Smooth muscle cell of the brain vasculature (primary cell): ENCODE measurements at places on chromosomes 6 and 20.

DNA sequence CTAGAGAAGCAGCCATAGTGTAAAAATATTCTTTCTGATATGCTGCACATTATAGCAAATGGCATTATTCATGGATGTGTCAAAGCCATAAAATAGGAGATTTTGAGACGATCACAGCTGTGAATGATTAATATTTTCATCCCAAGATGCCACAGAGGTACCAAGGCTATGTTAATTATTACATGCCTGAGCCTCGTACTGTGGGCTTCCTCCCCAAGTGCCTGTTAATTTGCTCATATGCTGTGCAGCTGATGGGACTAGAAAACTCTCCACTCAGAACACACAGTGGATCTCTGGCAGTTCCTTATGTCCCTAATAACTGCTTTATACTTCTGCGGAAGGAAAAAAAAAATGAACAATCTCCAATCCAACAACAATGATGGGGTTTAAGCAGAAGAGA lies 184.9 kb upstream of the TSHZ2 start:
- no peak for DNase-seq

GRCh38 chr6:40477246-40478126 lies 109.7 kb downstream of the LRFN2 start:
- no peak for DNase-seq

- no peak for DNase-seq
Measured at GRCh38 chr6:124755321-124755720, 206.9 kb upstream of the RNF217 start.

DNA sequence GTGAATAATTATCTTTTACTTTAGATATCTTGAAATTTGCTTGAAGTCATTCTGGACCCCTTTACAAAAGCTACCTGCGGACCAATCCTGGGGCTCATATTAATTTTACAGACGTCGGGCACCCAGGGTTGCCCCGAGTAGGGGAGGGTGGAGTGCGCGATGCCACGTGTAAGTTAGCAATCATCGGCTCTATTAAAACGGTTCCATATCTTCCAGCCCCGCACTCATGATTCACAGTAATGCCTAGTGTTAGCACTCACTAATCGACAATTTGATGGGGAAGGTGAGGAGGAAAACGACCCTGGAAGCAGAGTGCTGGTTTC lies 34.9 kb upstream of the TCF21 start:
- no peak for DNase-seq

GRCh38 chr6:147900247-147900830 lies 391.8 kb downstream of the SAMD5 start:
- no peak for DNase-seq

- DNase-seq: no peak
Measured at GRCh38 chr6:150435360-150435759, 66.5 kb downstream of the IYD start.

DNA sequence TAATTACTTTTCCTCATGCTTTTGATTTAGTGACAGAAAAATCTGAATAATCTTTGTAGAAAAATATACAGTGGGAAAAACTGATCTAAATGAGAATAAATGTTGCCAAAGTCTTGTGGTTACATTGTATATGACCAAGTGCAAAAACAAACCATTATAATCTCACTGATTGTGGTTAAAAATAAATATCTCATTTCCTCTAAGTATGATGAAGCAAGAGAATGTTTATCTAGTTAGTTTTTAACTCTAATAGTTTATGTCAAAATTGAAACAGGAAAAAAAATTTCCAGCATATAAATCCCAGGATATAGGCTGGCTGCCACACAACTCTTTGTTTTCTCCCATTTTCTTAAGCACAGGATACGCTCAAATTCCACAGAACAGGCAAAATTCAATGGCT lies 392.7 kb upstream of the ID4 start:
- no peak for DNase-seq

- no peak for DNase-seq
Measured at GRCh38 chr20:54346276-54346675, 129.1 kb upstream of the DOK5 start.

- DNase-seq: no peak
Measured at GRCh38 chr20:50855498-50856474, 60.9 kb downstream of the BCAS4 start.

DNA sequence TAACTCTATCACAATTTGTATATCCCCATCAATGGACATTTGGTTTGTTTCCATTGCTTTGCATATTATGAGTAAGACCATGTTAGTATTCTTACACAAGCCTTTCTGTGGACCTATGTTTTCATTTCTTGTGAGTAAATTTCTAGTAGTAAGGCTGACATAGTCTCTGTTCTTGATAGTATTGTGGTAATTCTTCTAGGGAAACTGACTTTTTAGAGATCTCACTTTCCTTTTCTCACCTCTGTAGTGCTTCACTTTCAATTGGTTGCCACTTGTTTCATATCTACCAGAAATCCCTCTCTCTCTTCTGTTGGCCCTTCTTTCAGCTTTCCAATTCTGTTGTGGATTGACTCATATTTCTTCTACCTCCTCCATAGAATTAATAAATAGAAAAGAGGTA lies 8.5 kb downstream of the ISM1 start:
- no peak for DNase-seq

DNA sequence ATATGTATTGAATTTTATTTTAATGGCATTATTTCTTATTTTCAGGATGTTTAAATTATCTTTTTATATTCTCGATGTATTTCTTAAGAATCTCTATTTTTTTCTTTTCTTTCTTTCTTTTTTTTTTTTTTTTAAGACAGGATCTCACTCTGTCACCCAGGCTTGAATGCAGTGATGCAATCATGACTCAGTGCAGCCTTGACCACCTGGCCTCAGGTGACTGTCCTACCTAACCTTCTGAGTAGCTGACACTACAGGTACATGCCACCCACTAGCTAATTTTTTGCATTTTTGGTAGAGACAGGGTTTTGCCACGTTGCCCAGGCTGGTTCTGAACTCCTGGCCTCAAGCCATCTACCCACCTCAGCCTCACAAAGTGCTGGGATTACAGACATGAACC lies 143.8 kb upstream of the LAMA2 start:
- DNase-seq: no peak

DNA sequence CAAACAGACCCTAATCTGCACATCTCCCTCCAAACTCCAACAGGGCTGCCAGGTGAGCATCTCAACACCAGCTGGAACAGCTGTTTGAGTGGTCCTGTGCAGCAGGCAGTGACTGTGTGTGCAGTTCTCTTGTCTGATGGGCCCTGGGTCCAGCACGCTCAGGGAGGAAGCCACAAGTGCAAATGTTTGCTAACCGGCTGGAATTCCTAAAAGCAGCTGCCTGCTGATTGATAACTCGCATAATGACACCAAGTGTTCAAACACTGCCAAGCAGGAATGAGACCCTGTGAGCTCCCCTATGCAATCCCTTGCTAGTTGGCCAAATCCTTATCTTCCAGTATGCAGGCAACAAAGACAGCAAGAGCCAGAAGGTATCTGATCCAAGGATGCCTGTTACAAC lies 650.6 kb downstream of the CBLN4 start:
- DNase-seq: no peak

GRCh38 chr6:104484626-104485025 lies 375.1 kb downstream of the HACE1 start:
- no peak for DNase-seq
